ENCODE measurements at places on chromosomes 2 and 18.
A peak's percentile ranks its signal among the peaks of the same experiment; 100 is the strongest.

- DNase-seq: no peak
Measured at GRCh38 chr2:162330881-162331280, 12.4 kb upstream of the IFIH1 start.

GRCh38 chr2:96815326-96816126 lies 542 bp upstream of the CNNM3 start:
- peak; percentile 54 for DNase-seq

DNA sequence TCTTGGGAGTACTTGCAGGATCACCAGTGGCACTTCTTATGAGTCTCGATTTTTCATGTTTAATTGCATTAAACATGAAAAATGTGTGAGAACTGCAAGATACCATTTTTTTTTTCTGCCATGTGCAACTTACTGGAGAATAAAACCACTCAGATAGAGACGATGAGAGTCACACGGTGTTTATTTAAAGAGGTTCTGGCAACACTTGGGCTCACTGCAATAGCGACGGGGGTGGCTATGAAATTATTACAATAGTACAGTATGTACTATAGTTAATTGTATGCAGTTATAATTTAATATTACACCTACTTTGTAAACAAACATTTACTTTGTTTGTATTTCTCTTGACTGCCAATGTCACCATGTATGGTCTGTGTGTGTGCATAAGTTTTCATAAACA lies 479.8 kb downstream of the NUP35 start:
- no peak for DNase-seq

GRCh38 chr2:44524347-44524926 lies 162.7 kb downstream of the CAMKMT start:
- DNase-seq: no peak

- DNase-seq: no peak
Measured at GRCh38 chr18:54772056-54772455, 56.2 kb upstream of the RAB27B start.

DNA sequence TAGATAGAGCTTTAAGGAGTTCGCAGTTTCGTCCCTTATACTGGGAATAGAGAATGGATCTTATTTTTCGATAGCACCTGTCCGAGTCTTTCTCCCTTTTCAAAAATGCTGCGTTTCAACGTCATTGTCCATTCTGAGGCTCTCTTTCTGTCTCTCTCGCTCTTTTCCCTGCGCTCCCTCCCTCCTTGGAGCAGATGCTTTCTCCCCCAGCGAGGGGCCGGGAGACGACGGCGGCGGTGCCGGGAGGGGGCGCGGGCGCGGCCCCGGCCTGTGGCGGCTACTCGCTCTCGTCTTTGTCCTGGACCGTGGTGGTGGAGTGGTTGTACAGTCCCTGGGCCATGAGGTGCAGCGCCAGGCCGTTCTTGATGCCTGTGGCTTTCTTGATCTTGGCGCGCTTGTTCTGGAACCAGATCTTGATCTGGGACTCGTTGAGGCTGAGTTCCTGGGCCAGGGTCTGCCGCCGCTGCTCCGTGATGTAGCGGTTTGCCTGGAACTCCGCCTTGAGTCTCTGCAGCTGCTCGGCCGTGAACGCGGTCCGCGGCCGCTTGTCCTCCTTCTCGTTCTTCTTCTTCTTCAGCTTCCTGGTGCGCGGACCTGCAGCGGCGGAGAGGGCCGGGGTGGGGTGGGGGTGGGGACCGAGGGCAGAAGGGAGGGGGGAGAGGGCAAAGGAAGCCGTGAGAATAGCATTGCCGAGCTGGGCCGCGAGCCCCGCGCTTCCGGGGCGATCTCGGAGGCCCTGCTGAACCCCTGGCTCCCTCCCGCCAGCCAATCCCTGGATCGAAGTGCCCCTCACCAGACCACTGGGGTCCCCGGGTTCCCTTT lies 4.6 kb downstream of the EN1 start:
- DNase-seq: no peak

GRCh38 chr2:238790126-238790832 lies 57.6 kb upstream of the TWIST2 start:
- DNase-seq: no peak

DNA sequence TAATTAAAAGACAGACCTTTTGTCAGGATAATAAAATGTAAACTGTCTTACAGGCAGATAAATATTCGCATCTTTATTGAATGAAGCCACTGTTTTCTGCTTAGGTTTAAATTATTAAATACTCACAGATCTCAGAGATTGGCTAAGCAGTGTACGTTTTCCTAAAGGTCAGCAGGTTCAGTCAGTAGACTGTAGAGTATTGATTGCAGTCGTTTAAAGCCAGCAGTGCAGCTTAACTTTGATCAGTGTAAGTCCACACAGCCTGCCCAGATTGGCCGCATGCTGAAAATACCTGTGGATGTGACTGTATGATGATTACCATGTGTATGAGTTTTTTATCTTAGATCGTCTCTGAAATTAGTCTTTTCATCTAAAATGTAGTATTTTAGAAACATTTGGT lies 42.3 kb downstream of the ATP9B start:
- no peak for DNase-seq

DNA sequence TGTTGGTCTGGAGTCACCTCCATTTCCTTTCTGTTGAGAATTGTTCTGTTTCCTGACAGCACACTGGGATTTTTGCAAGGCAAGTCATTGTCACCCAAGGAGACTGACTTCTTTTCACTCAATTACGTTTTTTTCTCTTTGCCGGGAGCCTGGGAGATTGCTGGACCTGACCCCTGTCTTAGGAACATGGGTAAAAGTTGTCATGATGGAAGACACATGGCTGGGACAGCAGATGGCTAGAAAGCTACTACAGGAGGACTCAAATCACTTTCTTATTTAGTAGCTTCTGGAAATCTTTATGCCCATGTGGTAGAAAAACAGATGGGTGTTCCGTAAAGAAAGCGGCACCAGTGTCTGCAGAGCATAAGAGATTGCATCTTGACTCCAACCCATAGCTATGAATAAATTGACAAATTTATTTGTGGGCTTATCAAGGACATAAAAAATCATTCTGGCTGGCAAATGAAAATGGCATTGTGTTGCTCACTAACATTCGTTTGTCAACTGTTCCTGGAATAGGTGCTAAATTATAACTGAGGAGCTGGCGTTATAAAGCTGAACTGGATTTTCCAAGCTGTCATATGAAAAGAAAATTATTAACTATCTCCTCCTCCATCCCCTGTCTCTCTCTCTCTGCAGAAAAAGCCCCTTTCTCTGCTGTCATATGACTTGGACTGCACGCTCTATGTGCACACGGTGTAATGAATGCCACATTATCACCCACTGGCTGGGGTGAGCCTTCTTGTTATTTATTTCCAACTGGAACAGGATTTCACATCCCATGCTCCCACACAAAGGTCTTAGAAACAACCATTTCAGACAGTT lies 159.8 kb downstream of the SH3RF3 start:
- no peak for DNase-seq

DNA sequence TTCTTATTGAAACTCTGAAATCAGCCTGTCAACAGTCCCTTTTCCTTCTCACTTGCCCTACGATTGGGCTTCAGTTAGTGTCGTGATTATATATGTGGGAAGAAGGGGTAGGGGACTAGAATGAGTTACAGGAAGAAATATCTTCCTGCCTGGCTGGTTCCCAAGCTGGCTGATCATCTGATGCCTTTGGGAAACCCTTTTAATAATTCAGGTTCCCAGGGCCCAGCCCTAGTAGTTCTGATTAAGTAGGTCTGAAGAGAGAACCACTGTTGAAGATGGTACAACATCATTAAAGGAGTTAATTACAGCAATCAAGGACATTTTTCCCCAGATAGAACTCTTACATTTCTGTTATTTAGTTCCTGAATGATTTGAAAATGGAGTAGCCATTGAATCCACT lies 110.1 kb upstream of the EML6 start:
- no peak for DNase-seq

DNA sequence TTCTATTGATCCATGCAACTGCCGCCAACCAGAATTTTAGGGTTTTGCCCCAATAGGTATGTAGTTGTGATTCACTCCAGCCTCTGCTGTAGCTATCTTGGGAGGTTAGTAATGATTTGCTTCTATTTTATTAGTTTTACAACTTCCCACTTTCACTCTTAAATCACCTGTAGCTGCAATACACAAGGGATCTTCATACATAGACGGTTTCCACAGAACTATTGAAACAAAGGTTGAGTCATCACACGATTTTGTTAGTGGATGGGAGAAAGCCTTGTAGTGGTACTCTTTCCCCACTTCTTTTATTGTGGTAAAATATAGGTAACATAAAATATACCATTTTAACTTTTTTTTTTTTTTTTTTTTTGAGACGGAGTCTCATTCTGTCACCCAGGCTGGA lies 104.2 kb upstream of the SPRED2 start:
- DNase-seq: no peak

GRCh38 chr2:168596881-168597655 lies 141.0 kb downstream of the CERS6 start:
- peak; percentile 27 for DNase-seq

DNA sequence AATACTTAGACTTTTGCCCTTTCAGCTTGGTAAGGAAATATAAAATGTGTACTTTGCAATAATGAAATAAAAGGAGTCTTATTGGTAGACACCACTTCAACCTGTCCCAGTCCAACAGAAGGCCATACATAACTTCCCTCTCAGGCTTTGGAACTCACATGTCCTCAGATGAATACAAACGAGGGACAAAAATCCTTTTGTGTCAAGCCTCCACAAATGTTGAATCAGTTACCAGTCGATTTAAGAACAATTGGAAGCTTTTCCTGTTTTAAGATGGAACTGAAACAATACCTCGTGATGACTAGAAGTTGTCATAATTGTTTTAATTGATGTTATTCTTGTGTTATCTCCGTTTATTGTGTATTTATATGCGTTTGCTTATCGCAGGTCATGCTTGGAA lies 385.1 kb upstream of the POU3F3 start:
- no peak for DNase-seq

- no peak for DNase-seq
Measured at GRCh38 chr2:100238471-100238870, 83.8 kb downstream of the LONRF2 start.

GRCh38 chr2:182101263-182101662 lies 115.6 kb downstream of the PPP1R1C start:
- no peak for DNase-seq

GRCh38 chr2:157261199-157261782 lies 3.8 kb downstream of the GALNT5 start:
- DNase-seq: peak; percentile 84

- no peak for DNase-seq
Measured at GRCh38 chr2:6671913-6672312, 193.8 kb downstream of the CMPK2 start.

DNA sequence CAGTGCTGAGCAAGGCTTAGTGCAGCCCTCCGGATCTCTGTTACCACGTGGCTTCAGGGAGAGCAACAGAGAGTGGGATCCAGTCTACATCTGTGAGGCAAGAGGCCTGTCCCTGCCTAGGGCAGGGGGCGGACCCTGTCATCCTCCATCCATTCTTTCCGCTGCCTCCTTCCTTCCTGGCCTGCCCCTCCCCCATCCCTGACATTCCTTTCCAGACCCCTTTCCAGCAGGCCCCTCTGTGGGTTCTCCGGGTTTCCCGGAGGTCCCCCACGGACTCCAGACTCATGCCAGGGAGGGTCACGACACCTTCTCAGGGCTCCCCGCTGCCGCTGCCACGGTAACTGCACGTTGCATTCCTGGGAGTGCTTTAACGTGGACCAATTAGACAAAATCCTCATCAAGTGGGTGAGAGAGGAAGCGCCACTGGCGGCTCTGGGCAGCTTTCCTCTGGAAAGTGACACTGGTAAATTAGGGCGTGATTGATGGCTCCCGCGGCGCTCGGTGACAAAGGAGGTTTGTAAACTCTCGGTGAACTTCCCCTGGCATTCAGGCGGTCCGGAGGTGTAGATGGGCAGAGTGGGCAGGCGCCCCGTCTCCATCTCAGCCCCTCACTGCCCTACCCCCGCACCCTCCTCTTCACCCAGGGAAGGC lies 11.4 kb downstream of the ATOH8 start:
- no peak for DNase-seq

GRCh38 chr18:2908946-2909335 lies 62.1 kb downstream of the EMILIN2 start:
- DNase-seq: no peak

- no peak for DNase-seq
Measured at GRCh38 chr2:96764253-96764637, 3.5 kb downstream of the CNNM4 start.

DNA sequence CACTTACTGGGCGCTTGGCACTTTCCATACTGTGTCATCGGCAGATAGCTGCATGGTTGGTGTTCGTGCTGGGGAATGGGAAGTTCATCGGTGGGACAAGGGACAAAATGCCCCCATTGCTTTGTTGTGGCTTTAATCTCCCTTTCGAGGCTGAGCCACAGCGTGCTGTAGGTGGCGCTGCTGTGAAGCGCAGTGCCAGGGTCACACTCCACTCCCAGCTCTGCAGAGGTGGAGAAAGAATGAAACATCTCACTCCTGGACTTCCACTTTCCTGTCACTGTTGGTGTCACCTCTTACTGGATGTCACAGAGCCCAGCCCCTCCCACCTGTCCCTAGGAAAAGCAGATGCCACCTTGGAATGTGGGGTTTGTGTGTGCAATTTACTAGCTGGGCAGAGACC lies 8.7 kb downstream of the TYMS start:
- no peak for DNase-seq

- DNase-seq: no peak
Measured at GRCh38 chr2:96205888-96206287, 2.7 kb downstream of the STARD7 start.
